ENCODE measurements at places on chromosomes 1 and 21.

- no peak for DNase-seq
- no peaks in the 10 kb centered on the region for H3K36me3 ChIP-seq
- H3K27me3 ChIP-seq, result no peaks in the 10 kb centered on the region
- no peak overlapping the region for H3K4me3 ChIP-seq
Measured at GRCh38 chr21:16579538-16579937, 849.8 kb downstream of the USP25 start.

- H3K4me1 ChIP-seq, result peaks cover 8% of the 10 kb centered on the region
- no peak for DNase-seq
- no peaks in the 10 kb centered on the region for H3K27me3 ChIP-seq
- H3K36me3 ChIP-seq, result no peaks in the 10 kb centered on the region
Measured at GRCh38 chr1:160734301-160734700, 4.7 kb upstream of the SLAMF7 start.

GRCh38 chr1:11151826-11152612, 37.1 kb upstream of the ANGPTL7 start:
- no peak for DNase-seq
- H3K4me1 ChIP-seq, result peaks cover 10% of the 10 kb centered on the region
- H3K27ac ChIP-seq, result no peak overlapping the region
- no peak overlapping the region for H3K4me3 ChIP-seq
- no peaks in the 10 kb centered on the region for H3K27me3 ChIP-seq

DNA sequence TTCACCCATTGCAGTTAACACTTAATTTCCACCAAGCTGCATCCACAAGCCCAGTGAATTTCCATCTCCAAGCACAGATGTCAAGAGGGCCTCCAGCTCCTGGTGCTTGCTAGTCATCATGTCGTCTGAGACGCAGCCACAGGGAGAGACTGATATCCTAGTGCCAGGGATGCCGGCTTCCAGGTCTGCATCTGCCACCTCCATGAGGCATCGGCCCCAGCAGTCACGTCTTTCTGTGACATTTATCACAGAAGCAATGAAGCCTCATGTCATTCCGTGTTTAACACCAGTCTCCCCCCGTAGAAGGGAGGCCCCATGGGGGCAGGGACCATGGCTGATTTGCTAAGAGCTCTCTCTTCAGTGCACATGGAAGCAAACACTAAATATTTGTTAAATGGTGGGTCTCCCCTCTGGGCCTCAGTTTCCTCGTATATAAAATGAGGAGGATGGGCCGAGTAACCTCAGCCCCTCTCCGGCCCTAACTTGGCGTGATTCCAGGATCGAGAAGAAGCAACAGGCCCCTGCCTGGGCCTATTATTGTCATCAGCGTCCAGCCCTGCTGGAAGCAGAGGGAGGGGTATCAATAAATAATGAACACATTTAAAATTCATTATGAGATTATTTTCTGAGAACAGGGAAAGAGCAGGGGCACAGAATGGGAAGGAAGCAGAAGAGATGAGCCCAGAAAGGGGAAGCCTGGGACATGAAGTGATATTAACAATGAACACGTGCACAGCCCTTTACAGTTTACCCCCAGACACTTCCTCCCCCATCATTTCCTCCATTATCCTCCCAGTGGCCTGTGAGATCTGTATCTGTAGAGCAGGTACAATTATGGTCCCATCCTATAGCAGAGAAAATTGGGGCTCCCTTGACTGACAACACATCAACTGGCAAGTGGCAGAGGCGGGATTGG, 837 bp upstream of the C1QB start:
- H3K27ac ChIP-seq, result no peak overlapping the region
- DNase-seq, result no peak
- H3K4me3 ChIP-seq, result no peak overlapping the region
- no peaks in the 10 kb centered on the region for H3K27me3 ChIP-seq
- no peaks in the 10 kb centered on the region for H3K36me3 ChIP-seq

DNA sequence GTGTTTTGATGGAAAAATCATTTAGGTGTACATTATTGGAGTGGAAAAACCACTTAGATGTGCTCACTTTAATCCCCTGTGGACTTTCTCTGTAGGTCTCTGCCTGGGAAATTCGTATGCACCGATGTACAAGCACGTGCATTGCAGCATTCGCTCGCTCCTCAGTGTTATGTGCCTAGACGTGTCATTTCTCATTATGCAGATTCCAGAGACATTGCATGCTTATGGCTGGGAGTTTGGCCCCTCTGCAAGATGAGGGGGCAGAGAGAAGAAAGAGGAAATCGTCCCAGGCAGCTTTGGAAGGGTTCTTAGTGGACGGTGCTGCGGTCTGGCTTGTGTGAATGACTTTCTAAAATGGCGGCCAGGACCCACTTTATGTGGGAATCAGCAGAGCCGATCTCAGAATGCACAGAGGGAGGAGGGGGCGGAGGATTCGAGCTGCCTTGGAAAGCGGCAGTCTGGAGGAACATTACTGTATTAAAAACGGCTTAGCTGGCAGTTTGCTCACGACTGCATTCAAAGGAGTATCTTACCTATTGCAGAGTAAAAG, 2.3 kb downstream of the SPEN start:
- H3K4me1 ChIP-seq, result peaks cover 77% of the 10 kb centered on the region
- peak overlapping the region; percentile 63 for H3K4me3 ChIP-seq
- peak overlapping the region; percentile 97 for H3K27ac ChIP-seq
- peaks cover 7% of the 10 kb centered on the region for H3K36me3 ChIP-seq
- DNase-seq, result no peak
- no peaks in the 10 kb centered on the region for H3K27me3 ChIP-seq

- no peak overlapping the region for H3K27ac ChIP-seq
- no peak for DNase-seq
- H3K27me3 ChIP-seq, result no peaks in the 10 kb centered on the region
- no peaks in the 10 kb centered on the region for H3K4me1 ChIP-seq
- H3K36me3 ChIP-seq, result no peaks in the 10 kb centered on the region
- no peak overlapping the region for H3K4me3 ChIP-seq
Measured at GRCh38 chr1:217856342-217857034, 225.3 kb downstream of the SPATA17 start.

DNA sequence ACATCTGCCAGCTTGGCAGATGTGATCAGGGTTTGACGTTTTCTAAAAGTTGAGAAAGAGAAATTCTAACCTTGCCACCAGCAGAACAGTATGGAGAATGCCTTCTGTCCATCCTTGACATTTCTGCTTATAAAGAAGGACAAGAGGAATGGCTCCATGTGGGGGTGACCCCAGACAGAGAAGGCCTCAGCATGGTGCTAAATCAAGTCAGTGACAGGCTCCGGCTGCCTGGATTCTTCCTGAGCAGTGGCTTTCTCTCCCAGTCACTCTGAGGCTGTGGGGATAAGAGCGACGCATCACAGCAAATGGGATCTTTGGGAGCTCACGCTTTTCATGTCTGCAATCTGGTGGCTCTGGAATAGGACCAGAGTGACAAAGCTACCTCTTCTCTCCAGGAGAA, 640.2 kb upstream of the CAMK1G start:
- H3K4me1 ChIP-seq, result no peaks in the 10 kb centered on the region
- no peaks in the 10 kb centered on the region for H3K36me3 ChIP-seq
- peaks cover 4% of the 10 kb centered on the region for H3K27me3 ChIP-seq
- no peak overlapping the region for H3K4me3 ChIP-seq
- no peak for DNase-seq

DNA sequence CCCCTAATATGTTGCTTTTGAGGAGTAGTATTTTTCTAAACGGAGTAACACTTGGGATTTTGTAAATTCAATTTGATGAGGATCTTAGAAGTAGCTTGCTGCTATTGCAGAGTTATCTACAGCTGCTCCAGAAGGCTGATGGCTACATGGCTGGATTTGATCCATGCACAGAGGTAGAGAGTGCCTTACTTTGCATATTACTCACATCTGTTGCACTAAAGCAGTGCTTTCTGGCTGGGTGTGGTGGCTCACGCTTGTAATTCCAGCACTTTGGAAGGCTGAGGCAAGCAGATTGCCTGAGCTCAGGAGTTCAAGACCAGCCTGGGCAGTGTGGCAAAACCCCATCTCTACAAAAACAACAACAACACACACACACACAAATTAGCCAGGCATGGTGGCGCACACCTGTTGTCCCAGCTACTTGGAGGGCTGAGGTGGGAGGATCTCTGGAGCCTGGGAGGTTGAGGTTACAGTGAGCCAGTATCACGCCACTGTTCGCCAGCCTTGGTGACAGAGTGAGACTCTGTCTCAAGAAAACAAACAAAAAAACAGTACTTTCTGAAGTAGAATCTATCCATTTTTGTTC, 24.6 kb downstream of the RALGPS2 start:
- no peak for DNase-seq
- H3K27ac ChIP-seq, result no peak overlapping the region
- H3K4me1 ChIP-seq, result no peaks in the 10 kb centered on the region
- no peaks in the 10 kb centered on the region for H3K36me3 ChIP-seq
- H3K27me3 ChIP-seq, result no peaks in the 10 kb centered on the region
- H3K4me3 ChIP-seq, result no peak overlapping the region

- no peak overlapping the region for H3K4me3 ChIP-seq
- peaks cover 82% of the 10 kb centered on the region for H3K4me1 ChIP-seq
- no peak overlapping the region for H3K27ac ChIP-seq
- H3K36me3 ChIP-seq, result no peaks in the 10 kb centered on the region
Measured at GRCh38 chr21:41367945-41368734, 6.3 kb downstream of the MX2 start.

- H3K27ac ChIP-seq, result no peak overlapping the region
- H3K27me3 ChIP-seq, result no peaks in the 10 kb centered on the region
- H3K36me3 ChIP-seq, result no peaks in the 10 kb centered on the region
- no peak overlapping the region for H3K4me3 ChIP-seq
Measured at GRCh38 chr1:174052621-174053020, 30.5 kb upstream of the RC3H1 start.

- no peak for DNase-seq
- no peak overlapping the region for H3K4me3 ChIP-seq
- H3K36me3 ChIP-seq, result no peaks in the 10 kb centered on the region
- peak overlapping the region; percentile 22 for H3K27ac ChIP-seq
- peaks cover 12% of the 10 kb centered on the region for H3K4me1 ChIP-seq
- peaks cover 44% of the 10 kb centered on the region for H3K27me3 ChIP-seq
Measured at GRCh38 chr1:234775477-234776246, 165.7 kb upstream of the IRF2BP2 start.

- no peaks in the 10 kb centered on the region for H3K36me3 ChIP-seq
- H3K4me1 ChIP-seq, result no peaks in the 10 kb centered on the region
Measured at GRCh38 chr1:244280859-244281258, 170.8 kb downstream of the ADSS2 start.

DNA sequence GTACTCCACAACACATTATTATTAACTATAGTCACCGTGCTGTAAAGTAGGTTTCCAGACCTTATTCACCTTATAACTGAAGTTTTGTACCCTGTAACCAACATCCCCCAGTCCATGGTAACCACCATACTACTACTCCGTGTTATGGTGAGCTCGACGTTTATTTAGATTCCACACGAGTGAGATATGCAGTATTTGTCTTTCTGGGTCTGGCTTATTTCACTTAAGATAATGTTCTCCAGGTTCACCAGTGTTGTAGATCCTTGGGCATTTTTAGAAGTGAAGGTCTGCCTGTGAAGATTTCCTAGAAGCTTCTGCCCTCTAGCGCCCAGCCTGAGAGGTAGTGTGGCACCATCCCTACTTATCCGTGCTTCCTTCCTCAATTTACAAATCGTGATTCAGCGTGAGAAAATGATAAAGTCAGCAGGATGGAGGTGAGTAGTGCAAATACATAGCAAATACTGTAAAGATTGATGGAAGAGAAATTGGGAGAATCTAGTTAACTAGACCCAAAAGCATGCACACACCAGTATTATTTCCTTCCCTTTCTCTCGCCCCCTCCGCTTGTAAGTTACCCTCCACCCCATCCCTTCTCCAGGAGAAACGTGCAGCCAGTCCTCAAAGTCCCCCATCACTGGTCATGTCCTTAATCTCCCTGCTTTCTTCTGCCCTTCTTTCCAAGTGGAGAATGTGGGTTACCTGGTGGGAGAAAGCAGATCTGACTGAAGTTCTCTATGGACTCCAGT, 36.0 kb upstream of the DISC1 start:
- no peak overlapping the region for H3K27ac ChIP-seq
- no peak for DNase-seq
- H3K4me3 ChIP-seq, result no peak overlapping the region
- no peaks in the 10 kb centered on the region for H3K4me1 ChIP-seq
- H3K27me3 ChIP-seq, result no peaks in the 10 kb centered on the region

GRCh38 chr1:72462186-72462905, 180.0 kb upstream of the NEGR1 start:
- no peaks in the 10 kb centered on the region for H3K27me3 ChIP-seq
- H3K4me3 ChIP-seq, result no peak overlapping the region
- no peaks in the 10 kb centered on the region for H3K36me3 ChIP-seq
- no peak overlapping the region for H3K27ac ChIP-seq

DNA sequence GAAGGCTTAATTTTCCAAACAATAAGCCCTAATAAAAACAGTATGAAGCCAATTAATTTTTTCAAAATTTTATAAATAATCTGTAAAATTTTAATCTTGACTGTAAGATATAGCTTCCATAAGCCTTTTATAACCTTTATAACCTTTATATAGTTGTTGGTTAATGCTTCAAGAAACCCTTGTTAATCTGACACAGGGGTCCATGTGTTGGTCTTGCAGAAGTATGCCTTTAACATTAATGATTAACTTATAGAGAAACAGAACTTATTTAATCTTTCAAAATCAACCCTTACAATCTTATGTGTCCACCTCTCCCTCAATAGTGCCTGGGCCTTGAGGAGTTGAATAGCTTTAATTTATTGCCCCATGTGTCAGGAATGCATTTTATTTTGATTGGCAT, 23.2 kb upstream of the HAO2 start:
- H3K27me3 ChIP-seq, result no peaks in the 10 kb centered on the region
- no peaks in the 10 kb centered on the region for H3K4me1 ChIP-seq
- no peak for DNase-seq
- H3K4me3 ChIP-seq, result no peak overlapping the region
- H3K27ac ChIP-seq, result no peak overlapping the region
- H3K36me3 ChIP-seq, result no peaks in the 10 kb centered on the region

DNA sequence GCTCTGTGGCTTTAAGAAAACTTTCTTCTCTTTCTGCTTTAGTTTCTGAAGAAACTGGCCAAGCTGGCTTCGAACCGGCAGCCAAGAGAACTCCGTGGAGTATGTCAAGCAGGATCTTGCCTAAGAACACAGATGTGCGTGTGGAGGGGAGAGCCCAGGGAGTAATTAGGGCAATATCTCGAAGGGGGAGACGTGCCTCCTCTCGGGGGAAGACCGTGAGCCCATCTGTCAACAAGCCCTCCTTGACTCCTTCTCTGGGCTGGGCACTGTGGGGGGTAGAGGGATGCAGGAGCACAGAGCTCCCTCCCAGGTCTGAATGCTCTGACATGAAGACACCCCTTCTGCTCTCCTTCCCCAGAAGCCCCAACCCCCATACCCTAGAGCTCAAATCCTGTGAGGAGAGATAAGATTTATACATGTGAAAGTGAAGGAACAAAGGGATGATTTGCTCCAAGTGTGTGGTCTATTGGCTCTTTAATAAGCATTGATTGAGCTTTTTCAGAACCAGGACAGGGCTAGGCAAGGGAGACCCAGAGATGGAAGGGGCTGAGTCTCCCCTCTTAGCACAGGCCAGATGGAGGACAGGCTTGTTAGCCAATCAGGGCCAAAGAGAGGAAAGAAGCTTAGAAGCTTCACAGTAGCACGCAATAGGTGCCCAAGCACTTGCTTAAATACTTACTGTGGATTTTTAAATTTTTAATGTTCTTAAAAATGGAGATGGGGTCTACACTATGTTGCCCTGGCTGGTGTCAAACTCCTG, 37.5 kb downstream of the EDN2 start:
- peaks cover 49% of the 10 kb centered on the region for H3K4me1 ChIP-seq
- DNase-seq, result no peak
- no peaks in the 10 kb centered on the region for H3K27me3 ChIP-seq
- H3K4me3 ChIP-seq, result no peak overlapping the region
- no peaks in the 10 kb centered on the region for H3K36me3 ChIP-seq

All from esophagus squamous epithelium (tissue), 5 donors.